Astrocyte (in vitro differentiated cells and primary cell): ENCODE measurements at places on chromosomes 13 and 19. TPM values are rescaled to one million over a fixed set of nuclear protein-coding genes. Genes with fewer than 3 reads are reported as not detected.

DNA sequence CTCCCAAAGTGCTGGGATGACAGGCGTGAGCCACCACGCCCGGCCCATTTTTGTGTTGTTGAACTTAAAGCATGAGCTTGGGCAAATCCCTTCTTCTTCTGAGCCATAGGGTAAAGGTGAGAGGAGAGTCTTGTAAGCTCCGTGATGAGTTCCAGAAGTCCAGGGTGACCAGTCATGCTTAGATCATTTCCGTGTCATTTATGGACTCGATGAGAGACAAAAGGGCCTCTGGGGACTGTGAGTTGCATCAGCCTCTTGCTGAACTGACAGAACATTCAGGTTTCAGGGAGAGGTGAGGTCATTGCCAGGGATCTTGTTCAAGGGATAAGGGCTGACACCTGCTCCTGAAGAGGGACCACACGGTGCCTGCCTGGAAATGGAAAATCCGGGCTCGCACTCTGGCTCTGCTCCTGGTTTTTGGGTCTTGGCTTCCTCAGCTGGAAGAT lies 53.6 kb downstream of the GADD45B start:
- DNase-seq = peak; percentile 74
- H3K27ac ChIP-seq = peak overlapping the region; percentile 55
- no peaks in the 10 kb centered on the region for H3K36me3 ChIP-seq
- H3K4me3 ChIP-seq = no peak overlapping the region
- H3K4me1 ChIP-seq = peaks cover 35% of the 10 kb centered on the region

Gene MBD3L3
- not detected in 2 replicates for total RNA-seq

- H3K4me1 ChIP-seq = peaks cover 14% of the 10 kb centered on the region
- peak; percentile 39 for DNase-seq
- H3K36me3 ChIP-seq = no peaks in the 10 kb centered on the region
- H3K27ac ChIP-seq = peak overlapping the region; percentile 43
- H3K27me3 ChIP-seq = no peaks in the 10 kb centered on the region
- peak overlapping the region; percentile 71 for H3K4me3 ChIP-seq
These were observed 730 bp upstream of the ABCC4 start for GRCh38 chr13:95301968-95302393.

GRCh38 chr19:49473868-49474541 lies at the start of gene FLT3LG:
FLT3LG (plus strand) TSS chr19:49474215; CDS start chr19:49474640, 425 bp downstream.
- DNase-seq = no peak
- no peaks in the 10 kb centered on the region for H3K36me3 ChIP-seq
- H3K4me3 ChIP-seq = peak within 1 kb of the TSS; percentile 37
- H3K4me1 ChIP-seq = peaks cover 4% of the 10 kb centered on the region
- H3K27ac ChIP-seq = no peak within 1 kb of the TSS
- no peaks in the 10 kb centered on the region for H3K27me3 ChIP-seq

GRCh38 chr13:111511805-111512504 lies 191.5 kb downstream of the TEX29 start:
- H3K27ac ChIP-seq = no peak overlapping the region
- no peaks in the 10 kb centered on the region for H3K36me3 ChIP-seq
- DNase-seq = no peak
- H3K27me3 ChIP-seq = no peaks in the 10 kb centered on the region
- H3K4me1 ChIP-seq = no peaks in the 10 kb centered on the region
- no peak overlapping the region for H3K4me3 ChIP-seq

Gene IL12RB1
- total RNA-seq = 0.07 TPM in 1 of 2 replicates, not detected in the other

DNA sequence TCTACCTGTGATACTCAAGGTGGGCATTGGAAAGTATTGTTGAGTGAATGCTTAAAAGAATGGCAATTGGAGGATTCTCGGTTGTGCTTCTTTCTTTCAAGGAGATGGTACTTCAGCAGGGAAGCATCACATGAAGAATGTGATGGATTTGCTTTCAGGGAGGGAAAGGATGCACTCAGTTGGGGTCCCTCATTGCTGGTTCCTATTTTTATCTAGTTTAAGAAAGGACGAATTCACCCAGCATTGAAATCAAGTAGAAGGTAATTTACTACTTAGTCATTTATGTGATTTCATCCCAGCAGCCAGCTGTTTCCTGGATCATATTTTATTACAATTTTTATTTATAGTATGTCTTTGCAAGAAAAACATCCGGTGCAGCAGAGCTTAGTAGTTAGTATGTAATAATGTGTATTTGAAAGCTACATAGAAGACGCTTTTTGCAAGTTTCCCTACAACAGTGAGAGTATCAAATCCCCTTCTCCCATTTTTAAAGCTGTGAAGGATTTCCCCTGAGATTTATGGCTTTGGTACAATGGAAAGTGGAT lies 417.9 kb downstream of the GPC5 start:
- peaks cover 2% of the 10 kb centered on the region for H3K4me1 ChIP-seq
- H3K4me3 ChIP-seq = no peak overlapping the region
- DNase-seq = no peak
- H3K36me3 ChIP-seq = no peaks in the 10 kb centered on the region

- no peaks in the 10 kb centered on the region for H3K4me1 ChIP-seq
- DNase-seq = no peak
- no peak overlapping the region for H3K27ac ChIP-seq
- H3K4me3 ChIP-seq = no peak overlapping the region
- no peaks in the 10 kb centered on the region for H3K27me3 ChIP-seq
These were observed 112.4 kb downstream of the NUFIP1 start for GRCh38 chr13:44876782-44877324.
